ENCODE measurements at places on chromosomes 11 and 22.

- no peak for DNase-seq
Measured at GRCh38 chr22:43867839-43868635, 5.7 kb upstream of the SULT4A1 start.

GRCh38 chr22:39808081-39808480 lies 85.5 kb downstream of the ENTHD1 start:
- DNase-seq: no peak

DNA sequence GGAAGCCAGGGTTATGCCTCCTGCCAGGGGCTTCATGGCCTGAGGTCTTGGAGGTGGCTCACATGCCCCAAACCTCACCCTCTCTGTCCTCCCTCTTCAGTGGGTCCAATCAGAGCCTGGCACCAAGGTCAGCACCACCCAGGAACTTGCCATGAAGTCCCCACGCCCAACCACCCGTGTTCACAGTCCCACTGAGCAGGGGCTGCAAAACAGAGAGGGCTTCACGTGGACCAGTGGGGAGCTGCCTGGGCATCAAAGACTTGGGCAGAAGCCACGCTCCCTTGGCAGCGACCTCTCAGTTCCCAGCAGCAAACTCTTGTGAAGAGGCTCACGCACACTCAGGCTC lies 425.8 kb upstream of the B3GAT1 start:
- no peak for DNase-seq

DNA sequence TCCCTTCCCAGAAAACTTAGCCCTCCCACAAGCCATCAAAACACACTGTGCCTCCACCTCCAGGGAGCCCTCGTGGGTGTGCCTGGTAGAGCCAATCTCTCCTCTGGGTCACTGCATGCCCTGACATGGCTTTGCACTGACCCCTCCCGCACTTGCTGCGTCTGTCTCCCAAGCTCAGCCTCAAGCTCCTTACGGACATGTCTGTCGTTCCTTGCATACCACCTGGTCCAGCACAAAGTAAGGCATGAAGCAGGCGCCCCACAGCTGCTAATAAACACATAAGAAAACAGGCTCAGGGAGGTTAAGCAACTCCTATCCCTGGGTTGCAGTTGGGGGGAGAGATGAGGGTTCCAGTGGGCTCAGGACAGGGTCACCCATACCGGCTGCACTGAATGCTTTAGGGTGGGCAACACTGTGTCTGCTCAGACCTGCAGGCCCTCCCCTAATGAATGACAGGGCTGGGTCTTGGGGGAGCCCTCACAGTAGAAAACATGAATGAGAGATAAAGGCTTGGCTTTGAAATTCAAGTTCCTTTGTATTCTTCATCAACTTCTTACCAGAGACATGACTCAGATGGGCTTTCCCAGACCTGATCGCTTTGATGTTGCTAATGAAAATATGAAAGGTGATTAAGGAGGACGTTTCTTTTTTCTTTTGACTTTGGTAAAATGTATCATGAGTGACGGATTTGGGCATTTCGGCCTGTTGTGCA lies 38.0 kb downstream of the PHF21B start:
- DNase-seq: no peak

- DNase-seq: peak; percentile 46
Measured at GRCh38 chr22:46563381-46564083, 26.1 kb upstream of the CELSR1 start.
